ENCODE measurements at places on chromosomes 5 and 9.
A peak's percentile ranks its signal among the peaks of the same experiment; 100 is the strongest.

DNA sequence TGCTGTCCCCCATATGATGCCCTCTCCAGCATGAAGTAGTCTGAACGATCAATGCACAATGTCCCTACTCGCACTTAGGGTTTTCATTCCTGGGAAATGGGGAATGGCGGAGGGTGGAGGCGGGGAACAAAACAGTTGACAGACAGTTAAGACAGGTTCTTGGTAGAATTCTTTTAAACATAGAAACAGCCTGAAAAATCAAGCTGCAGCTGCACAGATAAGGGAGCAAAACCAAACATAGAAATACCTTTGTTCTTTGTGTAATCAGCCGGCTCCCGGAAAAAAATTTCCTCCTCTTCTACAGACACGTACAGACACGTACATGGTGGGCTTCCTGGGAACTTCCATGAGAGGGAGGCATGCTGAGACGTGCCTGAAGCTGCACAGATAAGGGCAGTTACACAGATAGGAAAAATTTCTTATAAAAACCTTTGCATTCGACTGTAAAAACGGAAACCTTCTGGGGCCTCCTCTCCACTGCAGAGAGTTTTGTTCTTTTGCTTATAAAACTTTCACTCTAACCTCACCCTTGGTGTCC is 662.4 kb upstream of the PTPRD start:
- no peak for DNase-seq

DNA sequence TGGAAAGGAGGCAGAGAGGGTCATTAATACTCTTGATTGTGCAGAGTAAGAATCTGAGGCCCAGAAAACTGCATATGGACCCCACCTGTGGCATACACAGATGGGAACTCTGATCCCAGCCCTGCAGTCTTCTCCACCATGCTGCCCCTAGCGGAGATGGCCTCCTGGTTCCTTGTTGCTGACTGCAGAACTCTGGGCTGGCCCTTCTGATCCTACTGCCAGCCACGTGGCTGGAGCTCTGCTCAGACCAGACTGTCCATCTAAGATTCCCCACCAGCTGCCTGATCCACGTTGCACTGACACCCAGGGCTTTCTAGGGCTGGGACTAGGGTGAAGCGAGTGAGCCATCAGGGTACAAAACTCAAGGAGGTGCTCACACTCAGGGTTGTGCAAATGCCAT is 245.7 kb upstream of the NR4A3 start:
- no peak for DNase-seq

DNA sequence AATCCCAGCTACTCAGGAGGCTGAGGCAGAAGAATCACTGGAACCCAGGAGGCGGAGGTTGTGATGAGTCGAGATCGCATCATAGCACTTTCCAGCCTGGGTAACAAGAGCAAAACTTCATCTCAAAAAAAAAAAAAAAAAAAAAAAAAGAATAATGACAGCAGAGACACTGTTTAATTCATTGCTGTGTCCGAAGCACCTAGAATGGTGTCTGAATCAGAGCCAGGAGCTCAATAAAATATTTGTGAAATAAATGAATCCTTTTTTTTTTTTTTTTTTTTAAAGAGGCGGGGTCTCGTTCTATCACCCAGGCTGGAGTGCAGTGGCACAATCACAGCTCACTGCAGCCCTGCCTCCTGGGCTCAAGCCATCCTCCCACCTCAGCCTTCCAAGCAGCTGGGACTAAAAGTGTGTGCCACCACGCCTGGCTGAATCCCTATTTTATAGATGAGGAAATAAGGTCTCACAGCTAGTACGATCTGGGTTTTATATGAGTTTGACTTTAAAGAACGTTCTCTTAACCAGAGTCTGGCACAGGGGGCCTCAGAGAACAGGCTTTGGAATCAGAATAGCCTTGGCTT is 47.8 kb downstream of the THOC3 start:
- DNase-seq, result no peak

GRCh38 chr9:96383165-96383942 is at the start of gene SLC35D2:
Gene SLC35D2, minus strand, starts transcription at chr9:96383711. Its CDS starts 77 bp downstream, at chr9:96383634.
- DNase-seq, result no peak

DNA sequence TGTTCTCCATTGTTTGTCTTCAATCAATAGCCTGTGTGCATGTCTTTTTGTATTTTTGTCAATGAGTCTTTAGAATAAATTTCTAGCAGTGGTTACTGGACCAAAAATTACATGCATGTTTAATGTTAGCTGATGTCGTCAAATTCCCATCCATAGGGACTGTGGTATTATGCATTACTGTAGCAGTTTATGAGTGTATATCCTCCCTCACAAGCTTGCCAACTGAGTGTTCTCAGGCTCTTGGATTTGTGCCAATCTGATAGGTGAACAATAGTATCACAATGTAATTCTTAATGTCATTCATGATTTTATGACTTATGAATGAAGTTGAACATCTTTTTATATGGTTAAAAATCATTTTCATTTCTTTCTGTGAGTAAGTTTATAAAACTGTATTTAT is 13.0 kb downstream of the SNX24 start:
- no peak for DNase-seq

GRCh38 chr5:61731267-61731945 is 399.3 kb downstream of the ZSWIM6 start:
- DNase-seq, result no peak

- DNase-seq, result no peak
Observed at GRCh38 chr5:168316139-168316578, 24.7 kb downstream of the WWC1 start.

DNA sequence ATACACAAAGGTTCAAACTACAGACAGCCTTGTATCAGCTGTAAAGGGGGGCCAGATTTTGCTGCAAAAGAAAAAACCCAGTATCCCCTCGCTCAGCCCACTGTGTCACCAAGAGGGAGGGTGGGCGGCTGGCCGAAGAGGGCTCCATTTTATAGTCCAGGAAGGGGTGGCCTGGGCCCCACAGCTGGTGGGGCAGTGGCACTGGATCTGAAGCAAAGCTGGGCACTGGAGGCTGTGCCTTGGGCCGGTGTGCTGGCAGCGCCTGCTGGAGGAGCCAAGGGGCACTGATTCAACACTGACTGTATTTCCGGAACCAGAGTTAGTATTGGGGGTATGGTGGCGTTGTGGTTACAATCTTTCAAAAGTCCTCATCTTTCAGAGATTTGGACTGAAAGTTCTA is 9.1 kb downstream of the BRD3 start:
- no peak for DNase-seq

DNA sequence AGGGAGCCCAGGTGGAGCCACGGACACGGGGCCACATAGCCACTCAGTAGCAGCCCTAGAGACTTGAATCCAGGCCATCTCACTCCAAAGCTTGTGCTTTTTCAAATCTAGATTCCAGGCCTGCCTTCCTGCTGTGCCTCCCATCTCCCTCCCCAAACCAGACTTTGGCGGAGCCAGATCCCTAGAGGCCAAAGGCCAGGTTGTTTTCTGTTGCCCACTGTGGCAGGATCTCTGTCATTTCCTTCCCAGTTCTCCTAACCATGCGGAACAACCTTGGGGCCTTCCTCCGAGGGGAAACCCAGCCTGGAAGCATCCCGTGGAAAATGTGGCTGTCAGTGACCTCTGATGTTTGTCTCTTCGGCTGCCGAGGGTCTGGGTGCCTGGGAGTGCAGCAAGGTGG is 16.4 kb upstream of the RPS14 start:
- DNase-seq, result no peak

DNA sequence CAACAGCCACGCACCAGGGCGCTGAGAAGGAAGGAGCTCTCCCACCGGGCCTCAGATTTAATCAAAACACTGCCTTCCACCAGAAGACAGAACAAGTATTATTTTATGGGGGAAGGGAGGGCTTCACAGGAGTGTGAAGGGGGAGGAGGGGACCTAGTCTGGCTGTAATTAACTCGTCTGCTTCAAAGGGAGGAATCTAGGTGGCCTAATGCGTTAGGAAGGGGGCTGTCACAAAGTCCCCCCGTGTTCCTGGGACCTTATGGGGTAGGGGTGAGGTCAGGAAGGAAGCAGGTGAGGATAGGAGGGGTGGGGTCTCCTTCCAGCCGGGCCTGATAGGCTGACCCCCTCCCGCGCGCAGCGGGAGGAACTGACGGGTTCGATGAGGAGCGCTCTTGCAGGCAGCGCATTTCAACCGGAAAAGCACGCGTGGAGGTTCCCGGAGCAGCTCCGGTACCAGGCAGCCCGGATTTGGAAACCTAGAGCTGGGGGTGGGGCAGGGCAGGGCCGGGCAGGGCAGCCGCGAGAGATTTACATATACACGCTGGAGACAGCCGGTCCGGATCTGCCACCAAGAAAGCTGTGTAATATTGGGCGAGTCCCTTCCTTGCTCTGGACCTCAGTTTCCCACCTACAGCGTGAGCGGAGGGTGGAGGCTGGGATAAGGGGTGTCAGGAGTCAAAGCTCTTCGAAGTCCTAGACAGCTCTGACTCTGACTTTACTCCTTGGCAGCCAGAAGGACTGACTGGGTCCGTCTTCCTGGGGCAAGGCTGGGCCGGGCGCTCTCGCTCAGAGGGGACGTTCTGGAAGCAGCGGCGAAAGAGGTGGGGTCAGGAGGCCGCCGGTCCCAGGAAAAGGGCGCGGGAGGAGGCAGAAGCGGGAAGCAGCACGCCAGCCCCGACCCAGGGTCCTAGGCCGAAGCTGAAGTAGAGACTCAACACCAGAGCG is 1.8 kb downstream of the SHB start:
- DNase-seq, result no peak

GRCh38 chr5:54518818-54519508 is 1.4 kb downstream of the SNX18 start:
- DNase-seq, result no peak

- no peak for DNase-seq
Observed at GRCh38 chr5:141439411-141440141, 9.3 kb downstream of the PCDHGA12 start.

GRCh38 chr9:34701023-34701768 is 8.7 kb downstream of the CCL21 start:
- DNase-seq, result peak; percentile 17

DNA sequence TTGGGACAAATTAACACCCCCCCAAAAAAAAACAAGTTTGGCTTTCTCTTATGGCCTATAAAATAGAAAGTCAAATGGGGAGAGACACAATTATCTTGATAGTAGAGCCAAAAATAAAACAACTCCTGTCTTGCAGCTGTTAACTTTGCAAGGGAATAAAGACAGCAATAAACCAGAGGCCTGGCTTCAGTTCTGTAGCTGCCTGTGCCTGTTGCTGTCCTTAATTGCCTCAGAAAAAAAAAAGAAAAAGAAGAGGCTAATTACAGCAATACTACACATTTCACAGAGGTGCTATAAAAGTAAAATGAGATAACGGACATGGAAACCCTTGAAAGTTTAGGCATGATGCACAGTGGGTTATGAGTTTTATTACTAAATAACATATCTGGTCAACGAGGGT is 170.7 kb upstream of the IRX1 start:
- no peak for DNase-seq

GRCh38 chr5:160477266-160477970 is 55.8 kb downstream of the PTTG1 start:
- no peak for DNase-seq

DNA sequence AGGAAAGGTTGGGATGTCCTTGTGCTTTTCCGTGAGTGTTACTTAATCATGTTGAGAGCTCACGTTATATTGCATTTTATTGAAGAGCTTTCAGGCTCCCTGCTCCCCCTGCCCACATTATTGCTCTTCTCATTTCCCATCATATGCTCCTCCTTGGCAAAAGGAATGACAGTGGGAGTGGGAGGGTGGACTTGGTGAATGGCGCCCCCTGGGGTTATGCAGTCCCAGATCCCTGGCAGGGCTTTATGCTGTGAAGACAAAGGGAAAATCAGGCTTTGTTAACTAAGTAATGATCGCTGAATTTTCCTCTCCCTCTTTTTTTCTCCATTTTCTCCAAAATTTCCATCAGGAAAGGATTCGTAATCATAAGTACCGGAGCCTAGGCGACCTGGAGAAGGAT is 166.6 kb downstream of the SMARCA2 start:
- no peak for DNase-seq

- no peak for DNase-seq
Observed at GRCh38 chr9:94160594-94161501, 76.6 kb downstream of the PTPDC1 start.

DNA sequence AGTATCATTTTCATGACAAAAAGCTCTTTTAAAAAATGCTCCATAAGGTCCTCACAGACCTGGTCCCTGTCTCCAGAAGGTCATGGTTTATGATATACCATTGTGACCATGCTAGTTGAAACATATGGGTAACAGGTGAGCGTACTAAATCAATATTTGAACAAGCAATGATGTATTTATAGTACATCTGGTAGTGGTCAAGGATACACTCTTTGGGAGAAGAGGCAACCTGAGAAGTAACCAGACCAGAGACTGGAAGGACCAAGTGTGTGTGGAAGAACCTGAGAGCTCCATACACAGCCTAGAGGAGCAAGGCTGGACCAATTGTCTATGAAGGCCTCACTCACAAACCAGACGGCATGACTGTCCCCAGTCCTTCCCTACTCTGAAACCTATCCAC is 55.1 kb downstream of the LHFPL2 start:
- no peak for DNase-seq

DNA sequence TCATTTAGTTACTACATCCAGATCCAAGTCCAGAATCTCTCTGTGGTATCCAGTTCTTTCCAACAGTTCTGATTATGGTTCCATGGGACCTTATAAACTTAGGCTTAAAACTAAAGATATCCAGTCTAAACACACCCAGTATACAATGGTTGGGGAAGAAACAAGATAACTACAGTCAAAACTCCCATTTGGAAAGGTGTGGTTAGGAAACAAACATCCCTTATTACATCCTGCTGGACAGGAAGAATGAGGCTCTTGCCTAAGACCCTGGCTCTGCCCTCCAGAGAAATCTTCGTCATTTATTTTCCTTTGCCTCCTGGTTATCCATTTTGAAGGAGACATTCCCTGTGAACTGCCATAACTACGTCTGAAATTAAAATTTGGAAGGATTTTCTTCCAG is 64.6 kb upstream of the EPB41L4A start:
- no peak for DNase-seq

DNA sequence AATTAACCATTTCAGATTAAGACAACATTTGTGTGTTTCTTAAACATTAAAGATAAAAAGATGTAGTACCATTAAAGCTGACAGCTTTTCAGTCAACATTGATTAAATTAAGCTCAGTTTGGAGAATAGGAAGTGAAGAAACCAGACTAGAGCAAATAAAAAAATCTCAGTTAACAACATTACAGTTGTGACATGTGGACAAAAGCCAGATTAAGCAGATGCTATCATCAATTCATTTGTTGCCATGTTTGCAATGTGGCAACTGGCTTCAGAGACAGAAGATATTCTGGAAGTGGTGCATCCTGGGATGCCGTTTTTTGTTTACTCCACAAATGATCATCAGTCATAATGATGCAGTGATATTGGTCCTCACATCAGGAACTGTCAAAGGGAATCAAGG is 70.3 kb upstream of the CNTLN start:
- no peak for DNase-seq

DNA sequence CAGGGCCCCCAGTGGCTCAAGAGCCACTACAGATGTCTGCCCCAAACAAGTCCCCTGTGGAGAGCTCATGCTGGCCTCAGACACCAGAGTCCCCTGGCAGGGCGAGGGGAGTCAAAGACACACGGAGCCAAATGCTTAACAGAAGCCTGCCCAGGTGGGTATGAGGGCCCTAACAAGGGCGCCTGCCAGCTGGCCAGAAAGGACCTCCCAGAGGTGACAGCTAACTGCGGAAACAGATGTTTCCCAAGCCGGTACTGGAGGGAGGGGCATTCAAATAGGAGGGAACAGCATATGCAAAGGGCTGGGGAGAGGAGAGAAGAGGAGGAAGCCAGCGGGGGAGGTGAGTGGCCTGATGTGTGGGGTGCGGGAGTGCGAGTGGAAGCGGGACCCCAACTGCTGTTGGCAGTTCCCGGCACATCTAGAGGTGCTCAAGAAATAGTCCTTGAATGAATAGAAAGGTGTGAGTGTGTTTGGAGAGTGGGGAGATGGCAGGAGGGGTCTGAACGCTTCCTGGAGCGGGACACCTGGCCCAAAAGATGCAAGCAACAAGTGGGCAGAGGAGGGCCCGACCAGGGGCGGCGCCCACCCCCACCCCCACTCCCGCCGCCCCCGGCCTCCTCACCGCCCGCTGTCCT is 824 bp downstream of the MXD3 start:
- no peak for DNase-seq

All from NCI-H2107 (cell line).